ENCODE measurements at places on chromosomes 13 and 19.

DNA sequence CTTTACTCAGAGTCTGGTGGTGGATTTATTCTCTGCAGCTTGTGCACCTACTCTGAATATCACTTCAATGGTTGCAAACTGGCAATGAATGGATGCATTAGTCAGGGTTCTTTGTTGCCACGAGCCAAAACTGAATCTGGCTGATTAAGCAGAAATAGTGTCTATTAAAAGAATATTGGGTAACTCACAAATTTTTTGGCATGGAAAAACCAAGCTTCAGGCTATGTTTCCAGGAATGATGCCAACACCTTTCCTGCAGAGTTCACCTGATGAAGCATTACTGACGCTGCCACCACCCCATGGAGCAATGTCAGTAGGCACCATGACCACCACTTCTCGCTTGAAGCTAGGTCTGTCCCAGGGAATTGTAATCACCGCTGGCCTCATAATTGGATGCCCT lies 597.8 kb upstream of the SLC10A2 start:
- DNase-seq: peak; percentile 57

- no peak for DNase-seq
These were observed 92.3 kb upstream of the RNF113B start for GRCh38 chr13:98269386-98269785.

DNA sequence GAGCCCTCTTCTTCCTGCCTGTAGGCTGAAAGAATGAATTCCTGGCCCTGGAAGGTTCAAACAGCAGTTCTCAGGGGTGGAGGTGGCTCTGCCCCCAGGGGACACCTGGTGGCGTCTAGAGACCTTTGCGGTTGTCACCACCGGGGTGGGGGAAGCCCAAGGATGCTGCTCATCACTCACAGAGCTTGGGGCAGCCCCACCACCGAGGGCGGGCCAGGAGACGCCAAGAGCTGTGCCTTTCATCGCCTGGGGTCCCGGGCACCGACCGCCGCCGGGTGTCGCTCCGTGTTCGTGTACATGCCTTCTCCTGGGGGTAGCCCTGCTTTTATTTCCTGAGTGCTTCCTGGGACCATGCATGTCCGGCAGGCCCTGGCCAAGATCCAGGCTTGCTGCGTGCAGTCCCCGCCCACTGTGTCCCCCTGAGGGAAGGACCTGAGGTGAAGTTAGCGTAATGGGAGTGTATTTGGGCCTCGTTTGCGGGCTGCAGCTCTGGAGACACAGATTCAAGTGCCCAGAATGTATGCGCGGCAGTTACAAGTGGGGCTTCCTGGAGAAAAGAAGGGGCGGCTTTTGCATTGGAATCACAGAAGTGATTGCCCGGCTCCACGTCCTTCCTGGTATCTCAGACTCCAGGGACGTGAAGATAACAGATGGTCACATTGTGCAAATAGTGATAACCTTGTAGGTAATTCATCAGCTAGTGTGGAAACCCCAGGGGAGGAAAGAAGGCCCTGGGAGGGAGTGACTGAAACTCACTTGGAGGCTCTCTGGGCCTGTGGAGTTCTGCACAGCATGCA lies 7.8 kb downstream of the DOT1L start:
- DNase-seq: no peak

GRCh38 chr19:48989701-48990291 lies 3.3 kb downstream of the GYS1 start:
- DNase-seq: no peak

DNA sequence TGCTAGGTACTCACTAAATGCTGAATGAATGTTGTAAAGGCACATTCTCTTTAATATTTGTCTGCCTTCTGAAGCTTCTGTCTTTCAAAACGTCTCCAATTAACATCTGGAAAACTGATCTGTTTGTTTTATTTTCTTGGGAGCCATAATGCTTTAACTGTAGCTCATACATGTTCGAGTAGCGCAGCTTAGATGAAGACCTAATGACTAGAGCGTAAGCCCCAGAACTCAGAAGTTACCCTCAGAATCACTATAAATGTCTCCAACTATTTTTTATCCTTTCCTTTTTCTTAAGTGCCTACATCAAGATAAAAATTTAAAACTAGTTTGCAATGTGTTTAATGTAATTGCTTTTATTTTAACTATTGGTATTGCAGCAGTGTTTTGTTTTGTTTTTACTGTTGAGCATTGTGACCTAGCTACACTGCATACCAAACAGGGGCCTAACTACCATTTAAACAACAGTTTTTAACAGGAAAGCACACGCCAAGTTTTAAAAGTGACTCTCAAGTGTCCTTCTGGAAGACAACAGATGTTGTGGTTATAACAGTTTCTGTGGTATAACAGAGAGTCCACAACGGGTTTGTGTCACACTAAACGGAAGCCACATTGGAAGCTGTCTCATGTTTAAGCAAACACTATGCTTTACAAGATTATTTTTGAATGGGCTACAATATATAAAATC lies 42.0 kb downstream of the MRPL57 start:
- DNase-seq: no peak

GRCh38 chr13:112870051-112870331 lies 99.0 kb upstream of the MCF2L start:
- DNase-seq: no peak

Data from bronchial epithelial cell (primary cell).